ENCODE measurements at places on chromosomes 5 and 9.

DNA sequence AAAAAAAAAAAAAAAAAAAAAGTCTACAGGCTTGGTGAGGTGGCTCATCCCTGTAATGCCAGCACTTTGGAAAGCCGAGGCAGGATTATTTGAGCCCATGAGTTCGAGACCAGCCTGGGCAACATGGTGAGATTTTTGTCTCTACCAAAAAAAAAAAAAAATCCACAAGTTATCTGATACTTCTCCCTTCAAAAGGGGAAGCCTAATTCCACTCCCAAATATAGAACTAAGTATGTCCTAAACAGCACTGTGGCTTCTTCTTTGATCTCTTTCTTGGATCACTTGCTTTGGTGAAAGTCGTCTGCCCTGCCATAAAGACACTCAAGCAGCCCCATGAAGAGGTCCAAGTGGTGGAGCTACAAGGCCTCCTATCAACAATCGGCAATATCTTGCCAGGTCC, 18.8 kb upstream of the STING1 start:
- DNase-seq, result no peak
- no peaks in the 10 kb centered on the region for H3K27me3 ChIP-seq
- H3K36me3 ChIP-seq, result no peaks in the 10 kb centered on the region
- no peaks in the 10 kb centered on the region for H3K4me1 ChIP-seq
- no peak overlapping the region for H3K4me3 ChIP-seq

DNA sequence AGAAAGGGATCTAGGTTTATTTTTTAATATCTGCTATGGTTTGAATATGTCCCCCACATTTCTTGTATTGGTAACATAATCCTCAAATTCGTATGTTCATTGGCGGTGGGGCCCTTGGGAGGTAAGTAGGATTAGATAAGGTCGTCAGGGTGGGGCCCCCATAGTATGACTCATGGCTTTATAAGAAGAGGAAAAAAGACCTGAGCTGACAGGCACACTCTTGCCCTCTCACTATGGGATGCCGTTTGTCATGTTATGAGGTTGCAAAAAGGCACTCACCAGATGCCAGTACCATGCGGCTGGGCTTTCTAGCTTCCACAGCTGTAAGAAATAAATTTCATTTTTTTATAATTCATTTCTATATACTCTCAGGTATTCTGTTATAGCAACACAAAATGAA, 67.3 kb upstream of the SGCD start:
- H3K4me1 ChIP-seq, result no peaks in the 10 kb centered on the region
- H3K36me3 ChIP-seq, result no peaks in the 10 kb centered on the region
- H3K27me3 ChIP-seq, result no peaks in the 10 kb centered on the region
- no peak overlapping the region for H3K27ac ChIP-seq
- no peak for DNase-seq
- no peak overlapping the region for H3K4me3 ChIP-seq

DNA sequence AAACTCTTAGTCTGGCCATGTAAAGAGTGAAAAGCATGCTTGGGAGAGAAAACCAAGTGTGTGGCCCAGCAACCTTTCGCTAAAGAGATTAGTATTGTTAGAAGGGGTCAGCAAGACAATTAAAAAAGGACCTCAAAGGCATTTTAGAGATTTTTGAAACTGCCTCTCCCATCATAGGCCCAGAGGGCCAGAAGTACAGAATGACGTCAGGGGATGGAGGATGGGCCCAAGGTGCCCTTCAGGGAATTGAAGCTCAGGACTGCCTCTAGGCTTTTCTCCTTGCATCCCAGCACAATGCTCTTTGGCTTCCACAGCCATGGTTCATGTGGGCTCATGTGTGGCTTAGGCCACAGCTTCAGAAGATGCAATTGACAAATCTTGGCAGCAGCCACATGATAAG, 287.0 kb upstream of the COX7C start:
- no peaks in the 10 kb centered on the region for H3K36me3 ChIP-seq
- DNase-seq, result no peak
- no peaks in the 10 kb centered on the region for H3K27me3 ChIP-seq

GRCh38 chr5:58666141-58666540, 83.3 kb downstream of the RAB3C start:
- DNase-seq, result no peak
- no peak overlapping the region for H3K4me3 ChIP-seq
- no peak overlapping the region for H3K27ac ChIP-seq
- peaks cover 13% of the 10 kb centered on the region for H3K4me1 ChIP-seq
- no peaks in the 10 kb centered on the region for H3K27me3 ChIP-seq

DNA sequence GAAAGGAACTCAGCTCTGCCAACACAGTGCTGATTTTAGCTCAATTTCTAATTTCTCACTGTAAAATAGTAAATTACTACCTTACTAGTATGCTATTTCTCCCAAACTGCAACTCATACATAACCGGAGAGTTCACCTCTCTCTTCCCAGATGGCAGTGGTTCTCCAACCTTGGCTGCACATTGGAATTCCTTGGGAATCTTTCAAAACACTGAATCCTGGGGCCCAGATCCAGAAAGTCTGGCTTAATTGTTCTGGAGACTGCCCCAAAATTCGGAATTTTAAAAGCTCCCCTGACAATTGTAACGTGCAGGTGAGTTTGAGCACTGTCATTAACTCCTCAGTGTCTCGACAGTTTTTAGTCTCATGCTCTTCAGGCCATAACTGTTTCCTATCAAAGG, 100.3 kb downstream of the SLC1A3 start:
- H3K27me3 ChIP-seq, result no peaks in the 10 kb centered on the region
- H3K27ac ChIP-seq, result no peak overlapping the region
- H3K36me3 ChIP-seq, result no peaks in the 10 kb centered on the region
- no peaks in the 10 kb centered on the region for H3K4me1 ChIP-seq

DNA sequence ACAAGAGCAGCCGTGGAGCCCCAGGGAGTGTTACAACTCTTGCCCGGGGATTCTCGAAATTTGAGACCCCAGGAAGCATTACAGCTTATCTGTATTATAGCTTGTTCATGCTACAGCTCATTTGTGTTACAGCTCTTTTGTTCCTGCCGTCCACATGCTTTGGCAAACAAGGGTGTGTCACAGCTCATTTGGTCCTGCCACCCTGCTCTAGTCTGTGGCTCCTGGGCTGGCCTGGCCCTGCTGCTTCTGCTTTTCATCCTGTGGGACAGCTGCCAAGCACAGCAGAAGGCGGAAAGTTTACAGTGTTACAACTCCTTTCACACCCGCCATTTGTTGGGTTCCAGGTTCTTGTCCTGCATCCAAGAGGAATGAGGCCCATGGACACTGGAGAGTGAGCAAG, 685.0 kb downstream of the SLCO4C1 start:
- H3K27me3 ChIP-seq, result no peaks in the 10 kb centered on the region
- H3K4me1 ChIP-seq, result no peaks in the 10 kb centered on the region
- no peak overlapping the region for H3K27ac ChIP-seq
- H3K36me3 ChIP-seq, result no peaks in the 10 kb centered on the region

- no peak overlapping the region for H3K4me3 ChIP-seq
- no peak overlapping the region for H3K27ac ChIP-seq
- no peaks in the 10 kb centered on the region for H3K4me1 ChIP-seq
- DNase-seq, result peak; percentile 40
- no peaks in the 10 kb centered on the region for H3K27me3 ChIP-seq
These were observed 28.4 kb upstream of the LRRC19 start for GRCh38 chr9:27033815-27034403.

DNA sequence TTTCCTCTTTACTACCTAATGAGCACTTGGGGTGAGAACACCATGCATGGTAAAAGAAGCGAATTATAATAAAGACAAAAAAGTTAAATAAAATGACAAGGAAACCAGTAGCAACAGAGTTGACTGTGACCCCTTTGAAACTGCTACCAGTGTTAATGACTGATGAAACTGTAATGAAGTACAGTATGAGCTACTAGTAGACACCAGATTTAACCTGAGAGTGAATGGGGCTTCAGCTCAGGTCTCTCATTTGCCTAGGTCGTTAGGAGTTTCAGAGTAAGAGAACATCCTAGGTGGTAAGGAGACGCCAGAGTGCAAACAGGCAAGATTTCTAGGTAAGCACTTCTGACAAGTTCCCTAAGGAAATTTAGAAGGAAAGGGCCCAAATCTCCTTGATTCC, 346.4 kb downstream of the BNC2 start:
- no peak for DNase-seq
- no peaks in the 10 kb centered on the region for H3K27me3 ChIP-seq
- no peaks in the 10 kb centered on the region for H3K36me3 ChIP-seq
- no peak overlapping the region for H3K4me3 ChIP-seq
- no peak overlapping the region for H3K27ac ChIP-seq
